ENCODE measurements at places on chromosomes 3 and 15.

GRCh38 chr3:124019291-124019690 lies 27.4 kb upstream of the ROPN1 start:
- no peak for DNase-seq

- DNase-seq: no peak
Observed at GRCh38 chr15:62781081-62781497, 261.5 kb upstream of the TPM1 start.

GRCh38 chr3:43207628-43208085 lies 78.7 kb upstream of the SNRK start:
- no peak for DNase-seq

DNA sequence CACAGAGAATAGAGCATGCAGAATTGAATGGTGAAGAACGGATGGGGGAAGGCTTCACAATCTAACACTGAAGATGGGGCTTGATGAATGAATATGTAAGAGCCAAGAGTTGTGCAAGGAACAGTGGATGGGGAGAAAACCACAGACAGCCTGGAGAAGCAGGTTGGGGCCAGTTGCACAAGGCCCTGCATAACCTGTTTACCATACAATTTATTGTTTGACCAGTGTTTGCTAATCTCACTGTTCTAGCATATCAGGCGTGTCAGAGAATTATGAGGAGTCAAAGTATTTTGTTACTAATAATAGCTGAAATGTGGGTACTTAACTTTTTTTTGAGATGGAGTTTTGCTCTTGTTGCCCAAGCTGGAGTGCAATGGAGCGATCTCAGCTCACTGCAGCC lies 36.4 kb downstream of the LINS1 start:
- DNase-seq: no peak

GRCh38 chr15:36879568-36880222 lies 220.7 kb downstream of the MEIS2 start:
- DNase-seq: no peak

- DNase-seq: no peak
Observed at GRCh38 chr3:107430996-107431245, 53.7 kb downstream of the CCDC54 start.

GRCh38 chr3:102092617-102093466 lies 243.5 kb downstream of the NFKBIZ start:
- no peak for DNase-seq

GRCh38 chr3:28171962-28172361 lies 69.5 kb upstream of the CMC1 start:
- no peak for DNase-seq

GRCh38 chr3:99866261-99866761 lies 48.6 kb downstream of the CMSS1 start:
- no peak for DNase-seq

- DNase-seq: no peak
Observed at GRCh38 chr3:189833996-189834395, 202.8 kb downstream of the TP63 start.

- DNase-seq: no peak
Observed at GRCh38 chr15:32104061-32104995, 74.0 kb downstream of the CHRNA7 start.

DNA sequence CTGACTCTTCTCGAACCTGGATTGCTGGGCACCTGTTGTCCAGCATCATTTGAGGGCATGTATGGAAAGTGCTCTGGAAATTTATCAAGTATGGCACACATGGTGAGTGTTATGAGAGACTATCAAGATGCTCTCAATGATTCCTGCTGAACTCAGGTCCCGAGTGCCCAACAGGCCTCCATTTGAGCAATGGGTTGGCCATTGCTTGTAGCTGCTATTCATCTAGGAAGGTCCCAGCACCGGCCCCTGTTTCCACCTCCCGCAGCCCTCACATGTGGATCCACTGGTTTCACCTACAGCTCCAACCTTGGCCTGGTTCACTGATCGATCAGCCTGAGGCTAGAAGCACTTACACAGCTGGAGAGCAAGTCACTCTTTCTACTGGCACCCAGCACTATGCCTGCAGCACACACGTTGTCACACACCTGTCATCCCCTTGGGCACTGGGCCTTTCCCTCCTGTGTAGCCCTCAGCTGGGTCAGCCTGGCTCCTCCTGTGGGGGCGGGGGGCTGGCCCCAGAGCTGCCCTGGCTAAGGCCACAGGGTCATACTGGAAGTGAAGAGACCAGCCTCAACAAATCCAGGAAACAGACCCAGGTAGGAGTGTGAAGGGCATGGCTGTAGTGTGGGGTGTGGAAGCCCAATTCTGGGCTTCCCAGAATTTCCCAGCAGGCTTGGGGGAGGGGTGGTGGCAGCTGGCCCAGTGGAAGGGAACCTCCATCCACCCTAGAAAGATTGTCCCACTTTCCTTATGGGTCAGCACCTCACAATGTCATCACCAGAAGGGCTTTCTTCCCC lies 41.7 kb upstream of the SMAD3 start:
- no peak for DNase-seq

GRCh38 chr15:58279654-58280053 lies 141.5 kb downstream of the AQP9 start:
- no peak for DNase-seq

GRCh38 chr3:25246913-25247312 lies 181.2 kb upstream of the RARB start:
- DNase-seq: no peak
